ENCODE measurements at places on chromosomes 2 and 18.
A peak's percentile ranks its signal among the peaks of the same experiment; 100 is the strongest.

GRCh38 chr2:155997538-155997937 is 335.0 kb downstream of the NR4A2 start:
- H3K27me3 ChIP-seq: no peaks in the 10 kb centered on the region
- DNase-seq: no peak
- no peak overlapping the region for H3K4me3 ChIP-seq
- H3K36me3 ChIP-seq: no peaks in the 10 kb centered on the region
- no peak overlapping the region for H3K27ac ChIP-seq

- no peak for DNase-seq
- no peak overlapping the region for H3K27ac ChIP-seq
- H3K4me3 ChIP-seq: no peak overlapping the region
- no peaks in the 10 kb centered on the region for H3K27me3 ChIP-seq
- H3K36me3 ChIP-seq: no peaks in the 10 kb centered on the region
- no peaks in the 10 kb centered on the region for H3K4me1 ChIP-seq
Observed at GRCh38 chr2:149613704-149614103, 26.1 kb upstream of the MMADHC start.

GRCh38 chr2:201148434-201148990 is 32.5 kb downstream of the CFLAR start:
- peaks cover 4% of the 10 kb centered on the region for H3K36me3 ChIP-seq
- peaks cover 35% of the 10 kb centered on the region for H3K4me1 ChIP-seq
- DNase-seq: no peak

- no peaks in the 10 kb centered on the region for H3K36me3 ChIP-seq
- H3K4me1 ChIP-seq: peaks cover 10% of the 10 kb centered on the region
- H3K4me3 ChIP-seq: no peak overlapping the region
- H3K27ac ChIP-seq: no peak overlapping the region
- DNase-seq: no peak
- peaks cover 13% of the 10 kb centered on the region for H3K27me3 ChIP-seq
Observed at GRCh38 chr18:11391661-11392060, 217.7 kb upstream of the SLC35G4 start.

- DNase-seq: no peak
- H3K4me1 ChIP-seq: no peaks in the 10 kb centered on the region
- no peak overlapping the region for H3K4me3 ChIP-seq
- H3K27ac ChIP-seq: no peak overlapping the region
- no peaks in the 10 kb centered on the region for H3K36me3 ChIP-seq
- H3K27me3 ChIP-seq: no peaks in the 10 kb centered on the region
Observed at GRCh38 chr2:194270648-194271047, 1386.4 kb upstream of the SLC39A10 start.

GRCh38 chr2:114405247-114406116 is 37.0 kb upstream of the DPP10 start:
- H3K4me3 ChIP-seq: no peak overlapping the region
- no peak for DNase-seq
- no peak overlapping the region for H3K27ac ChIP-seq
- H3K36me3 ChIP-seq: no peaks in the 10 kb centered on the region
- H3K4me1 ChIP-seq: no peaks in the 10 kb centered on the region

- no peaks in the 10 kb centered on the region for H3K27me3 ChIP-seq
- no peaks in the 10 kb centered on the region for H3K4me1 ChIP-seq
- H3K4me3 ChIP-seq: no peak overlapping the region
Observed at GRCh38 chr2:23286758-23287704, 97.9 kb upstream of the KLHL29 start.

DNA sequence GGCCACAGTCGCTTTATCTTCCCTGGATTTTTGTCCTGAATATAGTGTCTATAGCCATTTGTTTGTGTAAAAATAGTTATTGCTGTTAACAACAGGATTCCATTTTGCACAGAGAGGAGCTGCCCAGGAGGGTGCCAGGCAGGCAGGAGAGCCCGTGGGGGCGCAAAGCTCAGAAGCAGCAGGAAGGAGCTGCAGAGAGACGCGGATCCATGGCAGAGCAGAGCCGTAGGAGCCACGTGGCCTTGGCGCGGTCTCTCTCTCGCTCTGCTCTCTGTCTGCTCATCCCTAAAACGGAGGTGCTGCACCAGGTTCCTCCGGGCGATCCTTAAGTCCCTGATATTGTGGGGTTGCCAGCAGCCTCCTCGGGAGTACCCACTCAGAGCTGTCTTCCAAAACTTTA is 185.3 kb upstream of the MYT1L start:
- DNase-seq: no peak
- H3K27ac ChIP-seq: no peak overlapping the region
- no peak overlapping the region for H3K4me3 ChIP-seq
- H3K27me3 ChIP-seq: peaks cover 22% of the 10 kb centered on the region
- H3K36me3 ChIP-seq: no peaks in the 10 kb centered on the region
- no peaks in the 10 kb centered on the region for H3K4me1 ChIP-seq

- no peak overlapping the region for H3K27ac ChIP-seq
- no peaks in the 10 kb centered on the region for H3K27me3 ChIP-seq
- no peak for DNase-seq
Observed at GRCh38 chr2:15555760-15556193, 5.4 kb downstream of the NBAS start.

- no peak overlapping the region for H3K4me3 ChIP-seq
- DNase-seq: no peak
- H3K27me3 ChIP-seq: no peaks in the 10 kb centered on the region
- H3K4me1 ChIP-seq: no peaks in the 10 kb centered on the region
- H3K27ac ChIP-seq: no peak overlapping the region
- peaks cover 18% of the 10 kb centered on the region for H3K36me3 ChIP-seq
Observed at GRCh38 chr2:135162377-135162776, 110.3 kb downstream of the RAB3GAP1 start.

- DNase-seq: no peak
- H3K27ac ChIP-seq: no peak overlapping the region
- H3K27me3 ChIP-seq: no peaks in the 10 kb centered on the region
- H3K4me1 ChIP-seq: peaks cover 2% of the 10 kb centered on the region
Observed at GRCh38 chr2:224271617-224272236, 130.2 kb downstream of the FAM124B start.

- no peak for DNase-seq
- H3K4me1 ChIP-seq: no peaks in the 10 kb centered on the region
- no peak overlapping the region for H3K27ac ChIP-seq
- no peak overlapping the region for H3K4me3 ChIP-seq
Observed at GRCh38 chr2:115161771-115162493, 719.5 kb downstream of the DPP10 start.

GRCh38 chr18:30929718-30930117 is 112.8 kb downstream of the DSC3 start:
- no peak overlapping the region for H3K4me3 ChIP-seq
- no peak overlapping the region for H3K27ac ChIP-seq
- H3K4me1 ChIP-seq: no peaks in the 10 kb centered on the region
- DNase-seq: no peak

DNA sequence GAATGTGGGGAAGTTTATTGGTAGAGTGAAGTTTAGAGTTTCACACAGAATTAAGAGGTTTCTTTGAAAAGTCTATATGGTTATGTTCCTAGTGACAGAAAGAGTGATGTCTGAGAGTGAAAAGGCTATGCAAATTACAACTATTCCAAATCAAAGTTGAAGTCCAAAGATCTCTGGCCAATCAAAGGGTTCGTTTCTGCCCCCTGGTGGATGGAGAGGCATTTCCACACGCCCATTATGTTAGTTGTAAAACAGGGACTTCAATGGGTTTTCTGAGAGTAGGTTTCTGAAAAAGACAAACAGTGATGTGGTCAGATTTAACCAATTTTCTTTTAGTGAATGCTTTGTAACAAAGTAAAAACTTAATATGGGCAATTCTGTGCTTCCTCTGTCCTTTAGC is 441.5 kb upstream of the POU3F3 start:
- no peak overlapping the region for H3K4me3 ChIP-seq
- no peaks in the 10 kb centered on the region for H3K4me1 ChIP-seq
- no peak overlapping the region for H3K27ac ChIP-seq
- no peaks in the 10 kb centered on the region for H3K36me3 ChIP-seq
- no peaks in the 10 kb centered on the region for H3K27me3 ChIP-seq

DNA sequence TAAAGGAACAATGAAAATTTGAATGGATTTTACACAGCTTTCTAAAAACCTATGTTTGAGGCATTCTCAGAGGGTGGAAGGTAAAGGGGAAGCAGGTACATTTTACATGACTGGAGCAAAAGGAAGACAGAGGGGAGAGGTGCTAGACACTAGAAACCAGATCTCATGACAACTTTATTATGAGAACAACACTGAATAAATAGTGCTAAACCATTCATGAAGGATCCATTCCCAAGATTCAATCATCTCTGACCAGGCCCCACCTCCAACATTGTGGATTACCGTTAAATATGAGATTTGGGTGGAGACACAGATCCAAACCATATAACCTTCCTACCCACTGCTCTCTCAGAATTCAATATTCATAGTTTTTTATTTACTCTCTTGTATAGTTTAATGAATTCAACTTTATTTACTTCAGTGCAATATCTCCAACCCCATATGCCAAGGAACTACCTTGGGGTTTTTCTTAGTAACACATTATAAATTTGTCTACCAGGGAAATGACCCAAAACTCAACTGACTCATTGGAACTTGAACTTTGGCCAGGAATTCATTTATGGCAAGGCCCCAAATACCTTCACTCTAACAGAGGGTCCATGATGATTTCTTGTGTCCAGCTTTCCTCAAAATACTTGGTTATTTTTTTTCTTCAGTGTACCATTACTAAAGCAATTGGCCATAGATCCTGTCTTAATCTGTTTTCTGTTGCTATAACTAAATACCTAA is 317.8 kb downstream of the GULP1 start:
- DNase-seq: no peak
- H3K27me3 ChIP-seq: no peaks in the 10 kb centered on the region
- no peaks in the 10 kb centered on the region for H3K36me3 ChIP-seq
- H3K4me3 ChIP-seq: no peak overlapping the region

DNA sequence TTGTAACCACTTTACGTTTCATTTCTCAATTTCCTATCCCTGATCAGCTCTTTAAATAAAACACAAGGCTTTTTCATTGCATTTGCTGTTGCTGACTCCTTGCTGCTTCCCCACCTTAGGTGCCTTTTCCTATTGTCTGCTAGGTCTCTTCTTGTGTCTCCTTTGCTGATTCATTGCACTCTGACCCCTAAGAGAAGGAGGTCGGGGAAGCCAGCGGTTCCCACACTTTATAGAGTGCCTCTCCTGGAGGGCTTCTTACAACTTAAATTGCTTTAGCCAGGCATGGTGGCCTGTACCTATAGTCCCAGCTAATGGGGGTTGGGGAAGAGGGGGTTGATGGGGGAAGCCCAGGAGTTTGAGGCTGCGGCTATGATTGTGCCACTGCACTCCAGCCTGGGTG is 495.0 kb downstream of the DLGAP1 start:
- no peak overlapping the region for H3K4me3 ChIP-seq
- no peaks in the 10 kb centered on the region for H3K27me3 ChIP-seq
- DNase-seq: no peak
- peaks cover 7% of the 10 kb centered on the region for H3K4me1 ChIP-seq
- H3K27ac ChIP-seq: no peak overlapping the region

DNA sequence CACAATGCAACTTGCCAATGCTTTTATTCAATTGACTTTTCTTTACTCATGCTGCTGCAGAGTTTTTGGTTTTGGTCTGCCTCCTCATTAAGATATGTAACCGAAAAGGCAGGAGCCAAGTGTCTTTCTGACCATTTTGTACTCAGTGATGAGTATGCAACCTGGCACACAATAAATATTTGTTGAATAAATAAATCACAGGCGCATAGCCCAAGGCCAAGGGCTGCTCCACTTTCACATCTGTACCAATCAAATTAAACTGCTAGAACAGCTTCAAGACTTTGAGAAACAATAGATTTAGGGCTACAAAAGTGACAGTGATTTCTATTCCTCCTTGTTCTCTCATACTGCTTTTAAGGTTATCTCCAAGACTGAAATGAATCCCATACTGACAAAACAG is 828.2 kb downstream of the RNF144A start:
- no peaks in the 10 kb centered on the region for H3K27me3 ChIP-seq
- H3K27ac ChIP-seq: no peak overlapping the region
- no peak overlapping the region for H3K4me3 ChIP-seq
- no peak for DNase-seq

- H3K4me3 ChIP-seq: no peak overlapping the region
- no peaks in the 10 kb centered on the region for H3K36me3 ChIP-seq
- H3K27me3 ChIP-seq: no peaks in the 10 kb centered on the region
- no peak for DNase-seq
- H3K27ac ChIP-seq: no peak overlapping the region
Observed at GRCh38 chr2:18238209-18238608, 322.2 kb downstream of the RDH14 start.

DNA sequence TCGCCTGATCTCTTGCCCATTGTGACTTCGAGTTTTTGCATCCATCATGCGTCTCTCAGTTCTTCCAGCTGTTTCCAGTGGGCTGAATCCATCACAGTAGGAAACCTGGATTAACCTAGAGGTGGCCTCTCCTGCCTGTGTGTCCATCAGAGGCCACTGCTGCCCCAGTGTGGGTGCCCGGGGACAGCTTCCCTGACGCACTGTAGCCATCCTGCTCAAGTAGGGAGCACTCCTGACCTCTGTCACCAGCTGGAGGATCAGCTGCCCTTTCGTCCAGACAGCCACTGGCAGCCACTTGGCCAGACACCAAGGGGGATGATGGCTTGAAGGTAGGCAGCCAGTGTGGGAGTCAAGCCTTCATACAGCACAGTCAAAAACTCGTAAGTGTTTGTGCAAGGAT is 36.9 kb upstream of the LBH start:
- H3K36me3 ChIP-seq: no peaks in the 10 kb centered on the region
- H3K4me1 ChIP-seq: no peaks in the 10 kb centered on the region
- no peak overlapping the region for H3K4me3 ChIP-seq
- no peak for DNase-seq

GRCh38 chr18:77086656-77087392 is 45.8 kb downstream of the MBP start:
- H3K27ac ChIP-seq: no peak overlapping the region
- no peaks in the 10 kb centered on the region for H3K27me3 ChIP-seq
- no peak overlapping the region for H3K4me3 ChIP-seq
- DNase-seq: no peak
- no peaks in the 10 kb centered on the region for H3K36me3 ChIP-seq

DNA sequence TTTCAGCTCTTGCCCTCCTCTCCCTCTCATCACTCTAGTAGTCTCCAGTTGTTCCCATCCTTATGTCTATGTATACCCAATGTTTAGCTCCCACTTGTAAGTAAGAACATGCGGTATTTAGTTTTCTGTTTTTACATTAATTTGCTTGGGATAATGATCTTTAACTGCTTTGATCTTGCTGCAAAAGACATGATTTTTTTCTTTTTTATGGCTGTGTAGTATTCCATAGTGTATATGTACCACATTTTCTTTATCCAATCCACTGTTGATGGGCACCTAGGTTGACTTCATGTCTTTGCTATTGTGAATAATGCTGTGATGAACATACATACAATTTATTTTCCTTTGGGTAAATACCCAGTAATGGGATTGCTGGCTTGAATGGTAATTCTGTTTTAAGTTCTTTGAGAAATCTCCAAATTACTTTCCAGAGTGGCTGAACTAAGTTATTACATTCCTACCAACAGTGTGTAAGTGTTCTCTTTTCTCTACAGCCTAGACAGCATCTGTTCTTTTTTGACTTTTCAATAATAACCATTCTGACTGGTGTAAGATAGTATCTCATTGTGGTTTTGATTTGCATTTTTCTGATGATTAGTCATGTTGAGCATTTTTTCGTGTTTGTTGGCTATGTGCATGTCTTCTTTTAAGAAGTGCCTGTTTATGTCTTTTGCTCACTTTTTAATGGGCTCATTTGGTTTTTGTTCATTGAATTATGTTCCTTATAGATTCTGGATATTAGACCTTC is 179.6 kb upstream of the SLC39A10 start:
- H3K4me1 ChIP-seq: no peaks in the 10 kb centered on the region
- no peak overlapping the region for H3K4me3 ChIP-seq
- no peak overlapping the region for H3K27ac ChIP-seq
- DNase-seq: peak; percentile 17

Data from A673 (cell line).